ENCODE measurements at places on chromosomes 16 and 17.

DNA sequence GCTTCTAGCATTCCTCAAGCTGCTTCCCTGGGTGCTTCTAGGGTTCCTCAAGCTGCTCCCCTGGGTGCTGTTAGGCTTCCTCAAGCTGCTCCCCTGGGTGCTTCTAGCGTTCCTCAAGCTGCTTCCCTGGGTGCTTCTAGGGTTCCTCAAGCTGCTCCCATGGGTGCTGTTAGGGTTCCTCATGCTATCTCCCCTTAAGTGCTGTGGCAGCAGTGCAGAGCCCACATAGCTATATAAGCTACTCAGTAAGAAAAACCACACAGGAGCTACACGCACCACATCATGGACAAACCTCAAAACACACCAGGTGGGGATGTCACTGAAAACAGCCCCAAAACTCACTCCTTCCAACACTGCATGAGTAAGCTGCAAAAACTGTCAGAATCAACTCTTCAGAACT lies 35.2 kb downstream of the ANKRD11 start:
- no peak for DNase-seq

DNA sequence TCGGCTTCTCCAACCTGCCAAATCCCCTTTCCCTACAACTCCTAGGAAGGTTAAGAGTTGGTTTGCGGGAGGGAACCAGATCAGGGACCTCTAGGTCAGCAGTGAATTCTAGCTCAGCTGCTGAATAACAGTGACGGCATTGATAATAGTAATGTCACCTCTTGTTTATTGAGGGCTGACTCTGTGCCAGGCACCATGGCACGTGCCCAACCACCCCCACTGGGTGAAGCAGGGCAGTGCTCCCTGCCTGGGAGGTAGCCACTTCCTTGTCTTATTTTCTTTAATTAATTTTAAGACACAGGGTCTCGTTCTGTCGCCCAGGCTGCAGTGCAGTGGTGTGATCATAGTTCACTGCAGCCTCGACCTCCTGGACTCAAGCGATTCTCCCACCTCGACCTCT lies 5.5 kb upstream of the PPL start:
- no peak for DNase-seq

DNA sequence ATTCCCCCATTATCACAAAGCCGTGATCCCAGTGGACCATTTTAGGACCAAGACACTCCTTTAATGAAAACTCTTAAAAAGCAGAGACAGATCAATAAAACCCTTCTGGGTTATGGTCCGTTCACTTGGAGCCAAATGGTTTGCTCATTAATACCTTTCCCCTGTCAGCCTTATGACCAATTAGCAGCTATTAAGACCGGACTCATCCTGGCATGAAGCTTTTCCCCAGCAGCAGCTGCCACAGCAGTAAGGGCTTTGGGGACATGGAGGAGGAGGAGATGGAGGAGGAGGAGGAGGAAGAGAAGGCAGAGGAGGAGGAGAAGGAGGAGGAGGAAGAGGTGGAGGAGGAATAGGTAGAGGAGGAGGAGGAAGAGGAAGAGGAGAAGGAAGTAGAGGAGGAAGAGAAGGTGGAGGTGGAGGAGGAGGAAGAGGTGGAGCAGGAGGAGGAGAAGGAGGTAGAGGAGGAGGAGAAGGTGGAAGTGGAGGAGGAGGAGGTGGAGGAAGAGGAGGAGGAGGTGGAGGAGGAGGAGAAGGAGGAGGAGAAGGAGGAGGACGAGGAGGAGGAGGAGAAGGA lies 50.1 kb upstream of the IRX3 start:
- DNase-seq = no peak

GRCh38 chr16:85327731-85328675 lies 215.7 kb upstream of the CIBAR2 start:
- DNase-seq = no peak

DNA sequence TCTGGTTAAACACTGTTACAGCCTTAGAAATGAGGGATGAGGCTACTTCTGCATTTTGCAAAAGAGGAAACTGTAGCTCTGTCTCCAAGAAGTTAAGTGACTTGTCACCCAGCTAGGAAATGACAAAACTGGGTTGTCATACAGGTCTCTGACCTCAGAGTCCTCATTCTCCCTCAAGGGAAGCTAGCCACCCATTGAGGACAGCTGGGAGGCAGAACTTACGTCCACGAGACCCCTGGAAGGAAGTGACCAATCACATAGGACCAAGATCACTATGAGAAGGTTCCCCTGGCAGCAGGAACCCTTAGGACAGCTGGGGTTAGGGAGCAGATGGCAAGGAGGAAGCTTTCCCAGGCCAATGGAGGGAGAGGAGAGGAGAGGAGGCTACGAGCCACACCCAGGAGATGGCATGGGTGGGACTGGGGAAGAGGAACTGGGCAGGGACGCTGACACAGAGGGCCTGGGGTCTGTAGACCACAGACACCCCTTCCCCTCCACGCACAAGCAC lies 11.2 kb downstream of the METTL22 start:
- DNase-seq = peak; percentile 98

GRCh38 chr17:2087597-2088211 lies 32.8 kb downstream of the HIC1 start:
- peak; percentile 90 for DNase-seq

DNA sequence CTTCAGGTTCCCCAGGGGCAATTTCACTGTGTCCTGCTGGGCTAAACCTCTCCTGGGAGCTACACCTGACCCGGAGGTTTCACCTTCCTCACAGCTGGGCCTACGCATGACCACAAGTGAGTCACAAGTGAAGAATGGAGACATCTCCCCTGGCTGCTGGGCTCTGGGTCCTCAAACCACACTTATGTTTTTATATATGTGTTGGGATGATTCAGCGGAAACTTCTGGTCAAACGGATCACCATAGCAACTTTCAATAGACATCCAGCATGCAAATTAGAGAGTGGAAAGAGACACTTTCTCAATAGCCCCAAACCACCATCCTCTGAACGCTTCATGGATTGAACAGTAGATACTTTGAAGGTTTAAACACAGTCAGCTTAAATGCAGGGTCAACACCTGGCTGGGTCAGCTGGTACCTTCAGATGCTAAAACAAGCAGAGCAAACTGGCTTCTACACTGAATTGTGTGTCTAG lies 28.0 kb upstream of the MAF start:
- DNase-seq = no peak

DNA sequence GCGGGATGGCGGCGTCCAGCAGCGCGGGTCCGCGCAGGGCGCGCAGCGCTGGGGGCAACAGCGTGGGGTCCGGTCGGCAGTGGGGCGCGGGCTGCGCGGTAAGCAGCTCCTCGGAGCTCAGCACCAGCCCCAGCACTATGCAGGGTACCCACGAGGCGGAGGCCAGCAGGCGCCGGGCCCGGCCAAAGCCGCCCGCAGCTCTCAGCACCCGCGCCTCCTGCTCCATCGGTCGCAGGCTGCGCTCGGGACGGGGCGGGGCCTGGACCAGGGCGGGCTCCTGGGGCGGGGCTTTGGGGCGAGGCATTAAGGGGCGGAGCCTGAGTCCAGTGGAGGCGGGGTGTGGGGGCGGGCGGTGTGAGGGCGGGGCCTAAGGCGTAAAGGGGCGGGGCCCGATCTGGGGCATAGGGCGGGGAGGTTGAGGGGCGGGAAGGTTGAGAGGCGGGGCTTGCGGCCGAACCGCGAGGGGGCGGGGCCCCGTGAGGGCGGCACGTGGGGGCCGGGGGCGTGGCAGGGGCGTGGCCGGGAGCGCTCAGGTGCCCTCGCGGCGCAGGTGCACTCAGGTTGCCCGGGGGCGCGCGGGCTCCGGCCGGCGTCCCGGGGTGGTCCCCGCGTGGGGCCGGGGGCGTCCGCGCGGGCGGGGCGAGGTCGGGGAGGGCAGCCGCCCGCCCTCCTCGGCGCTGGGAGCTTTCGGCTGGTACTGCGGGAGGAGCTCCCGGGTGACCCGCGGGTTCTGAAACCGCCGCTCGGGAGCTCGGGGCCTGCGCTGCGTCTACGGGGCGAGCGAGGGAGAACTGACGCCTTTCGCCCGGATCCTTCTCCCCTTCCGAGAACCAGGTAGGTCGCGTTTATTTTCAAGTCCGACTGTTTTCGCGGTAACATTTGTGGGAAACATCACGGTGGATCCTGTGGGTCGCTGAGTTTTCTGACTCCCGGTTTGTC lies 1.4 kb upstream of the SLC22A31 start:
- peak; percentile 38 for DNase-seq

GRCh38 chr17:49382556-49382955 lies 20.5 kb upstream of the ZNF652 start:
- DNase-seq = no peak

DNA sequence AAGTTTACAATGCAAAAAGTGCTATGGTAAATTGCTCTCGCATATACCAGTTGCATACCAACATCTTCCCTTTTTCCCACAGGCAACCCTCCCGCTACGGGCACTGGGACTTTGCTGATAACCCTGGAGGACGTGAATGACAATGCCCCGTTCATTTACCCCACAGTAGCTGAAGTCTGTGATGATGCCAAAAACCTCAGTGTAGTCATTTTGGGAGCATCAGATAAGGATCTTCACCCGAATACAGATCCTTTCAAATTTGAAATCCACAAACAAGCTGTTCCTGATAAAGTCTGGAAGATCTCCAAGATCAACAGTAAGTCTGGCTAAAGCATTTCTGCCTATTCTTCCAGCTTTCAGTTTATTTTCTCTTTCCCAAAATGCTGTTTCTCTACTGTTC lies 27.9 kb upstream of the HSBP1 start:
- DNase-seq = no peak

DNA sequence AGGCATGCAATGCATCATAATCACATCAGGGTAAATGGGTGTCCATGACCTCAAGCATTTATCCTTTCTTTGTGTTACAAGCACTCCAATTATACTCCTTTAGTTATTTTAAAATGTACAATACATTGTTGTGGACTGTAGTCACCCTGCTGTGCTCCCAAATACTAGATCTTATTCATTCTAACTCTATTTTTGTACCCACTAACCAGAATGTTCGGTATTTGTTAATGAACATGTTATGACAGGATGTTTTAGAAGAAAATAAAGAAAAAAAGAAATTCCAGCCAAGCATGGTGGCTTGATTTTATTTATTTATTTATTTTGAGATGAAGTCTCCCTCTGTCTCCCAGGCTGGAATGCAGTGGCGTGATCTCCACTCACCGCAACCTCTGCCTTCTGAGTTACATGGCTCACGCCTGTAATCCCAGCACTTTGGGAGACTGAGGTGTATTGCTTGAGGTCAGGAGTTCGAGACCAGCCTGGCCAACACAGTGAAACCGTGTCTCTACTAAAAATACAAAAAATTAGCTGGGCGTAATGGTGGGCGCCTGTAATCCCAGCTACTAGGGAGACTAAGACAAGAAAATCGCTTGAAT lies 1.8 kb upstream of the NDE1 start:
- DNase-seq = no peak

DNA sequence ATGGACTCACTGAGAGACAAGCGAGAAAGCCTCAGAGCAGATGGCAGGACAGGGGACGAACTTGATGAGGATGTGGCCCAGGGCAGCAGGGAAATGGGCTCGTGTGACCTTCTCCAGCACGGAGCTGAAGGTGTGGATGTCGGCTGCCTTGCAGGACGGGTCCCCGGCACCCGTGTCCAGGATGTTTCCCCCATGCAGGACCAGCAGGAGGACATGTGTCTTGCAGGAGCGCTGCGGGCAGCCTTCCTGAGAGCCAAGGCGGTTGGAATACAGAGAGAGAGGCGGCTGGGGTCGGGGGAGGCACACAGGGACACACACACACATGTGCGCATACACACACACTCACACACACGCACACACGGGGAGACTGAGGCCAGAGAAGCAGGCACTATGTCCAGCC lies 39.3 kb downstream of the PIMREG start:
- DNase-seq = no peak
